ENCODE measurements at places on chromosomes 12 and 14.

- DNase-seq, result no peak
Measured at GRCh38 chr14:70045310-70045709, 143.4 kb downstream of the SLC8A3 start.

DNA sequence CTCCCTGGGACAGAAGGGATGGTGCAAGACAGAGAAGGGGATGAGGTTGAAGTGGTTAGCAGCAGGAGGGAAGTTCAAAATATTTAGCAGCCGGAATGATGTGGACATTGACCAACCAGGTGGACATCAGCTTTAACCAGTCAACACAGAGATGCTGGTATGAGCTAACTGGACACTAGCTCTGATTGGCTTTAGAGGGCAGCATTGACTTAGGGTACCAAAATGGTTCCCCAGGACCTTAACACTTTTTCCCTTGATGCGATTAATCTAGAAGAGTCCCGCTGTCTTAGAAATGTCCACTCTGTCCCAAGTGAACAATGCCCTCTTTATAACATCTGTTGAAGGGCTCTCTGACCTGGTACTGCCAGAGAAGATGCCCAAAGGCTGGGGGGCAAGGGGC, 134.0 kb upstream of the GSC start:
- no peak for DNase-seq

DNA sequence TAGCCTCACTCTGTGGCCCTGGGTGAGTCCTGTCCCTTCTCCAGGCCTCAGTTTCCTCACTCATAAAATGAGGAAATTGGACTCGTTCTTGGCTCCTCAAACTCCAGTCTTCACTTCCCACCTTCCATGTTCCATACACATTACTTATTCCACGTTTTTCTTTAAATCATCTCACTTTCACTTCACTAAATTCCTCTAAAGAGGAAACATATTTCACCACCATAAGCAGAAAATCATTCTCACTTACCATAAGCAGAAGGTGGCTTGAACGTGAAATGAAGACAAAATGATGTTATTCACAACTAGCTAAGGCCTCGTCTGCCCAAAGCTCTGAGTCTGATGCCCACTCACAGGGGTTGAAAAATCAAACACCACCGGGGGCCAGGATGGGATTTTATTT, 278.3 kb downstream of the ADGRD1 start:
- DNase-seq, result no peak

GRCh38 chr12:14416658-14417057, 51.2 kb downstream of the ATF7IP start:
- DNase-seq, result peak; percentile 43

- no peak for DNase-seq
Measured at GRCh38 chr12:28987538-28988324, 161.3 kb upstream of the FAR2 start.

- no peak for DNase-seq
Measured at GRCh38 chr12:56778756-56779155, 15.6 kb downstream of the HSD17B6 start.

DNA sequence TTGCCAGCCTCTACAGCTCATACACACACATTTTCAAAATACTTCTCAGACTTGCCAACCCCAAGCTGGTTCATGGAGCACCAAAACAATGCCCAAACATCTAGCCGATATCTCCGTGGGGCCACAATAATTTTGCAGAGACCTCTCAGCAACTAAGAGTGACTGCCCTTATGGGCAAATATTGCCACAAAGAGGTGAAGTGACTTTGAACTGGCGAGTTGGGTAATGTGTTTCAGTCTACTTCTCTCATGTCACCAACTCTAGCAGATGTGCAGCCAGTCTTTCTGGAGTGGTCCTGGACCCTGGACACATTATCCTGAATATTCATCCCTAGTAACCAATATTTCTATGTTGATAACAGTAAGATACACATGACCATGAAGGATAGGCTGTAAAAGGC, 290.3 kb downstream of the EMP1 start:
- no peak for DNase-seq

DNA sequence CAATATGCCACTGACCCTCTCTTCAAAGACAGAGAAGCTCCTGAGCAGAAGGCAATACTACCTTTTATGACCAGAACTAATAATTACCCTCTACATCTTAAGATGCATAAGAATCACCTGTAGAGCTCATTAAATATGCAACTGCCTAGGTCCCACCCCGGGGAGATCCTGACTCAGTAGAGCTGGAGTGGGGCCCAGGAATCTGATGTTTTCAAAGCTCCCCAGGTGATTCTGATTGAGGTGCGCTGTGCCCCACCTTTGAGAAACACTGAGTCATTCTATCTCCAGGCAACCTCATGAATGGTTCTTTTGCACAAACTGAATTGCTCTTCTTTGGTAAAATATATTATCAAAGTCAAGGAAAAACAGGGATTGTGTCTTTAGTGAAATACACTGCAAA, 149.3 kb upstream of the BMP4 start:
- no peak for DNase-seq

Data from AG08395 (cell line).